ENCODE measurements at places on chromosomes 12 and 14.
A peak's percentile ranks its signal among the peaks of the same experiment; 100 is the strongest.

DNA sequence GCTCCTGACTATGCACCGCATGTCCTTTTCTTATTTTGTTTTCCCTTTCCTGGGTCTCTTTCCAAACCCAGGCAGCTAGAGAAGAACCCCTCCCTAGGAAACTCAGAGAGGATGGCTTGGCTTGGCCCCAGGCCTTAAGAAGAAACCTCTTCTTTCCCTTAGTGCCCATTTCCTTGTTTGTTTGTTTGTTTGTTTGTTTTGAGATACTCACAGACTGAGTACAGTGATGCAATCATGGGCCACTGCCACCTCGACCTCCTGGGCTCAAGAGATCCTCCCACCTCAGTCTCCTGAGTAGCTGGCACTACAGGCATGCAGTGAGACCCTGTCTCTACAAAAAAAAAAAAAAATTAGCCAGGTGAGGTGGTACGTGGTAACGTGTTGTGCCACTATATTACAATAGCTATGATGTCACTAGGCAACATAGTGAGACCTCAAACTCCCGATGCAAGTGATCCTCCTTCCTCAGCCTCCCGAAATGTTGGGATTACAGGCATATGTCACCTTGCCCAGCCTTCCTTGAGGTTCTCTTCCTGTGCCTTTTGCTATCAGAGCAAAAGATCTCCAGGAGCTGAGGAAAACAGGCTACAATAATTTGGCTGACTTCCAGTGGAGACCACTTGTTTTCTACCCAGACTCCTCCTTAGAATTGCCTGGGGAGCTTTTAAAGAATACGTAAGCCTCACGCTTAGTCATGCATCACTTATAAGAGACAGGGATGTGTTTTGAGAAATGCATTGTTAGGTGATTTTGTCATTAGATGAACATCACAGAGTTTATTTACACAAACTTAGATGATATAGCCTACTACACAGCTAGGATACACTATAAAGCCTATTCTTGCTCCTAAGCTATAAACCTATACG, 34.5 kb upstream of the LGALS3 start:
- DNase-seq: no peak

DNA sequence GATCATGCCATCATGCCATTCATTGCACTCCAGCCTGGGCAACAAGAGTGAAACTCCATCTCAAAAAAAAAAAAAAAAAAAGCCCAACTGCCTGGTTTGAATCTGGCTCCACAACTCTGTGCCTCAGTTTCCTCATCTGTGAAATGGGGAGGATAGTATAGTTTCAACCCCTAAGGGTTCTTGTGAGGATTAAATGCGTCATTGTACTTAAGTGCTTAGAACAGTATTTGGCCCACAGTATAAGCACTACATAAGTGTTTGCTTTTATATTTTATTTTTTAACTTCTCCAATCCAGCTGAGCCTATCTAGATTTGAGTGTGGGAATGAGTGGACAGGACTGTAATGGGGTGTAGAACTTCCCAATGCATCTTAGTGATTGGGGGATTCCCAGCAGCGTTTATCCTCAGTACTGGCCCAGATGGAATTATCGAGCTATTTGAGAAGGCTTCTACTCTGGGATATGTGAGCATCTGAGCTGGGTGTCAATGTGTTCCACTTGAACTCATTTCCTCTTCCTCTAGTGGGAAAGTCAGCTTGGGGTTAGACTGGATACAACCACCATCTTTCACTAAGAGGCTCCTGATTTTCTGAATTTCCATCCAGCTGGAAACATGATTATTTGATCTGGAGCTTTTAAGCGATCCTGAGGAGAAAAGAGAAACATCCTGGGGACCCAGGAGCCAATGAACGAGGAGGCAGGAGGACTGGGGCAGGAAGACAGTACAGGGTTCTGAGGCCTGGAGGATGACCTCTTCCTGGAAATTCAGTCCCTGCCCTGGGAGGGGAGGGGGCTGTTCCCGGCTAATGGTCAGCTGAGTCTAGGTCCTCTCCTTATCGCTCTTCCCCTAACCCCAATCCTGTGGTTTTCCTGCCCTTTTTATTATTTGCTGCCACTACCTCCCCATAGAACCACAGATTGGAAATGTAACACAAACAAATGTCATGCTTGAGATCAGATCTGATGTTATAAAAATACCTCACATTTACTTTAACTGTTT, 9.3 kb upstream of the ESPL1 start:
- no peak for DNase-seq

DNA sequence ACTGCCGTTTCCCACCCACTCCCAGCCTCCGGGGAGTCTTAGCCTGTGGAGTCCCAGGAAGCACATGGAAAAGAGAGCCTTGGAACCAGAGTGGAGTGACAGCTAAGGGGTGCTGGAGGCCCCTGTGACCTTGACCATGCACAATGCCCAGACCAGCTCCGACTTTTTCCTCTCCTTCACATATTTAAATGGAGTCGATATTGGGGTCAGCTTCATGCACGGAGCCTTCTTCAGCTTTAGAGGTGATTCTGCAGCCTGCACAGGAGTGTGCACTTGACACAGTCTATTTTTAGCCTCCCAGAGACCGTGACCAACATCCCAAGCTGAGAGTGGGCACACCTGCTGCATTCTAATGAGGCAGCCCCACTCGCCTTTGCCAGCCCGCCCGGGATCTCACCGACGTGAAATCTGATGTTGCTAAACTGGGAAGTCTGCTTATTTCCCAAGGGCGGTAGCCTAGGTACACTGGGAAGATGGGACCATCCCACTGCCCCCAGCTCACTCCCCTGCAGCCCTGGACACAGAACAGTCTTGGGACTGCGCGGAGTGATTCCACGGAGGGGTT, 47.5 kb downstream of the PRMT8 start:
- DNase-seq: no peak

DNA sequence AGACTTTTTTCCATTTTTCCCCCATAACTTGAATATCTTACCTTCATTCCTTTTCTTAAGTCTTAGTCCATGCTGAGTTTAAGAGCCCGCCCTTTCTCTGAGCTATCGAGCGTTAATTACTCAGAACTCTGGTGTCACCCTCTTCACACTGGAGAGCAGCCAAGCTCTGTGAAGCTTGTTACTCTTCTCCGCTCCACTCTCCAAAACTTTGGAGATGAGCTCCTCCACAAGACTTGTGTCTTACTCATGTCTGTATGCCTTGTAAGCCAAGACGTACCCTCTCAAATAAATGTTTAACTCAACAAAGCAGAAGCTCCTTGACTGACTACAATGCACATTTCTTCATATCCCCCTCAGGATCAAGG, 54.7 kb downstream of the DICER1 start:
- no peak for DNase-seq

DNA sequence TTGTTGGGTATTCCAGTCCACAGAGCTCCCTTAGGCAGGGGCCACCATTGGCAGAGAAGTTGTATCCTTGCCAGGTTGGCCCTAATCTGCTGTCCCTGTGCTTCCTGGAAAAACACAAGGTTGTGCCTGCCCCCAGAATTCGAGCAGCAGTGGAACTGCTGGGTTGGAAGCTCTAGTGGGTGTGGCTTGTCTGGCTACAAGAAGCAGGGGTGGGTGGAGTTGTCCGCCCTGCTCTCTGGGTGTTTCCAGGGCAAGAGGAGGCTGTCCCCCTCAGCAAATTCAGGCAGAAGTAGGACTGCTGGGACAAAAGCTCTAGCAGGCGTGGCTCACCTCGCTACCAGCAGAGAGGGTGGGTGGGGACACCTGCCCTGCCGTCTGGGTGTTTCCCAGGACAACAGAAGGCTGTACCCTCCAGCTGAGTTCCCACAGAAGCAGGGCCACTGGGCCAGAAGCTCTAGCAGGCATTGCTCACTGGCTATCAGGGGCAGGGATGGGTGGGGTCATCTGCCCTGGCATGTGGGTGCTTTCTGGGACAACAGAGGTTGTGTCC, 72.8 kb upstream of the NPAS3 start:
- no peak for DNase-seq

DNA sequence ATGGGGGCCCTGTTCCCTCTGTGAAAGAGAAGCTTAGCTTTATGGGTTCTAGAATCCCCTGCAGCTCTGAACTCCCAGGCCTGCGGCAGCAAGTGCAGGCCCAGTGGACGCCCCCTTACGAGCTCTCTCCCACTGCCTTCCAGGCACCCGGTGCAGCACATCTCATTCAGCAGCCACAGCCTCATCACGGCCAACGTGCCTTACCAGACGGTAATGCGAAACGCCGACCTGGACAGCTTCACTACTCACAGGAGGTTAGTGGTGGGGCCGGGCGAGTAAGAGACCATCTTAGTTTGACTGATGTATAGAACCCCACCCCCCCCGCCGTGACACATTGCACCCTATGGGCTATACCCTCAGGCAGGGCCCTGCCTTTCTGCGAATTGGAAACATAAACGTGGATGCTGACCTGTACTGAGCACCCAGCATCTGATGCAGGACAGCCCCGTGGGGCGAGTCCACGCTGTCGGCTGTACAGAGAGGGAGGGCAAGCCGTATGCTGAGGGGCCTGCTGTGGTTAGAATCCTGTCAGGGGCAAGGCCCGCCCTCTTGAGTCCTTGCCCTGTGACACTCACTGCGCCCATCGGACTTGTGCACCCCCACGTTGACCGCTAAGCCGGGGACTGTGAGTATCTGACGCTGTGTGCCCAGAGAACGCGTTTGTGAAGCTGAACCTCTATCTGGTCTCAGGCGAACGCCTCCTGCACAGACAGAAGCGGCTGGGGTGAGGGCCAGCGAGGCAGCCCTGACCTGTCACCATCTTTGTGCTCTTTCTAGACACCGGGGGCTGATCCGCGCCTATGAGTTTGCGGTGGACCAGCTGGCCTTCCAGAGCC, 71.7 kb downstream of the TESC start:
- no peak for DNase-seq

- DNase-seq: no peak
Observed at GRCh38 chr14:22657861-22658260, 13.7 kb upstream of the OR6J1 start.

GRCh38 chr14:22420598-22421186, 168.3 kb downstream of the DAD1 start:
- no peak for DNase-seq

DNA sequence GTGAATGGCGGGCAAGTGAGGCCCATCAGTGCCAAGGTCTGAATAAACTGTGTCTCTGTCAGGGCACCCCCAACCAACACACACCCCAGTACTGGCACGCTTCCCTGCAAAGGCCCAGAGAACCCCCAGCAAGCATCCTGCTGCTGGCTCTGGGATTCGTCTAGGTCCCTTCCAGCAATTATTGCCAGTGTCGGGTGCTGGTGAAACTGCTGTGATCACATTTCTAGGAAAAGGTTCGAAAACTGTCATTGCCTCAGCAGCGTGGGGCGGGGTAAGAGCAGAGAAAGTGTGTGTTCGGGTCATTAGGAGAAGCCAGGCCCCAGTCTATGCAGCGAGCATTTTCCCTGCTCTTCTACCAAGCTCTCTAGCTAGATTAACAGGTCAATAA, 2.5 kb downstream of the FAM222A start:
- DNase-seq: no peak

DNA sequence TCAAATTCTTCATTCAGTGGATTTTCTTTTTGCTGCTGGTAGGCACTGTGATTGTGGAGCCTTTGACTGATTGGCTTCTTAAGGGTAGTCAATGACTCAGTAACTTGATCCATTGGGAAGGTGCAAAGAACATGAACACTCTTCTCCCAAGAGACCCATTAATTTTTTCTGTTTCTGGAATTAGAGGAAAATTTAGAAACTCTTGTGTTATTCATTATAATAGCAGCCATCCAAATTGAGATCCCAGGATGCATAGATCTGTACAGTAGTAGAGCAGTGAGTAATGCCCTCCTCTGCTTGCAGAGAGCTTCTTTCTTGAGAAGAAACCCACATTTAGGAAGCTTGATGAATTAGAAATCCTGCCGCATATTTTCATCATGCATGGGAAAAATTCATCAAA, 63.9 kb downstream of the MYRFL start:
- DNase-seq: no peak

GRCh38 chr12:24554612-24555295, 394.1 kb downstream of the BCAT1 start:
- no peak for DNase-seq

- peak; percentile 54 for DNase-seq
Observed at GRCh38 chr14:102516531-102517391, 7.2 kb upstream of the ANKRD9 start.

DNA sequence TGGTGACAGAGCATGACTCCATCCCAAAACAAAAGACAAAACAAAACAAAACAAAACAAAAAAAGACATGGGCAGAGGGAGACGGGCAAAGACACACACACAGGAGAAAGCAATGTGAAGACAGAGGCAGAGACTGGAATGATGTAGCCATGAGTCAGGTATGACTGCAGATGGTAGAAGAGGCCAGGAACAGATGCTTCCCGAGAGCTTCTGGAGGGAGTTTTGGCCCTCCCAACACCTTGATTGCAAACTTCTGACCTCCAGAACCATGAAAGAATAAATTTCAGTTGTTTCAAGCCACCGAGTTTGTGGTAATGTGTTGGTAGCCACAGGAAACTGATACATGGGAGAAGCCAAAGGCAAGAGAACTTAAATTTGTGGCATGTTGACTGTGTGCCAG, 27.1 kb downstream of the VWF start:
- DNase-seq: no peak

- no peak for DNase-seq
Observed at GRCh38 chr14:52402812-52403526, 88.9 kb downstream of the PTGER2 start.

- DNase-seq: peak; percentile 86
Observed at GRCh38 chr14:54776361-54777001, 126.1 kb downstream of the GCH1 start.

DNA sequence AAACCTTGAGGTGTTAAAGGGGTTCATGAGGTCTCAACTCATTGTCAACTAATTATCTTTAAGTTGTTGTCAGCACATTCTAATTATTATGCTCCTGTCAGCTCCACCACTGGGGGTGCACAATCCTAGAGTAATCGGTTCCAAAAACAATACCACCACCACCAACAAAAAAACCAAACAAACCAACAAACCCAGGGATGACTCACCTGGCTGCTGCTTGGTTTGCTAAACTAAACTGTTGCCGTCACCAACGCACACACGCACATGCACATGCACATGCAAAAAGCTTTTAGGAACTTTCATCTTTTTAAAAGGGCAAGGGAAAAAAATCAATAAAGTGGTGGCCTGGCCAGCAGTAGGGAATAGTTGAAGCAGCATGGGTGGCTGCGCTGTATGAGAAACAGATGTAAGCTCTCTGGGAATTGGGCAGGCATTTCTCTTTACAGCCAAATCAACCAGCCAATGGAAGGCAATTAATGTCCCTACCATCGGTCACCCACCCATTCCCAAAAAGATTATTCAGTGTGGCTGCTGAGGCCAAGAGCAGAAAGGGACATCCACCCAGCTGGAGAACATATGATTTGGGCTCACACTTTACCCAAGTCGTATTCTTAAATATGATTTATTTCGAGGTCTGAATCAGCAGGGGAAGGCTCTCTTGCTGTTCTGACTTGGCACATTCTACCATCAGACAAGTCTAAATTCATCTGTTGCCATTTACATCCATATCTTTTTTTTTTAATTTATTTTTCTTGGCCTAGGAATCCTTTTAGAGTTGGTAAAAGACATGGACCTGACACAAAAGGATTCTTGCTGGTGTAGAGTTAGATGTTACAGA, 20.0 kb downstream of the TMEM30B start:
- no peak for DNase-seq

- no peak for DNase-seq
Observed at GRCh38 chr14:54568821-54569595, 2.1 kb downstream of the SAMD4A start.

- no peak for DNase-seq
Observed at GRCh38 chr14:47662466-47662865, 12.9 kb downstream of the MDGA2 start.

GRCh38 chr14:74979029-74979428, 23.6 kb upstream of the PGF start:
- DNase-seq: no peak

Measured in hematopoietic multipotent progenitor cell (in vitro differentiated cells).